Suppressor macrophage (primary cell): ENCODE measurements at places on chromosomes 5 and 9.

- DNase-seq, result no peak
Observed at GRCh38 chr5:59559847-59560246, 333.7 kb downstream of the PDE4D start.

GRCh38 chr9:3014178-3014577, 170.3 kb upstream of the PUM3 start:
- DNase-seq, result no peak

- DNase-seq, result no peak
Observed at GRCh38 chr5:102719886-102720285, 35.2 kb upstream of the PAM start.

- DNase-seq, result no peak
Observed at GRCh38 chr5:10272053-10272874, 22.2 kb downstream of the CCT5 start.

GRCh38 chr9:135297456-135298075, 182.0 kb upstream of the PPP1R26 start:
- DNase-seq, result no peak

GRCh38 chr5:140549237-140550144, 2.0 kb downstream of the EIF4EBP3 start:
- DNase-seq, result peak; percentile 95

DNA sequence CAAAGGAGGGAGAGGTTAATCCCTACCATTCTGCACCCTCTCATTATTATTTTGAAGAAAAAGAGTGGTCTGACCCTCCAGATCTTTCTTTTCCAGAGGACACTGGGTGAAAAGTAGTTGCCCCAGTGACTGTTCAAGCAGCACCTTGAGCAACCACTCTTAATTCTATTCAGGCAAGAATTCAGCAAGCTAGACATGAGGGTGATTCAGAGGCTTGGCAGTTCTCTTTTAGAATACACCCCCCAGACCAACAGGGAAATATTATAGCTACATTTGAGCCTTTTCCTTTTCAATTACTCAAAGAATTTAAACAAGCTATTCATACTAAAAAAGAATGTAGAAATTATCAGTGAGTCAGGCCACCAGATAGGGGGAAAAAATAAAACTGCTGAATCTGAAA, 178.3 kb downstream of the MRPS30 start:
- DNase-seq, result no peak

DNA sequence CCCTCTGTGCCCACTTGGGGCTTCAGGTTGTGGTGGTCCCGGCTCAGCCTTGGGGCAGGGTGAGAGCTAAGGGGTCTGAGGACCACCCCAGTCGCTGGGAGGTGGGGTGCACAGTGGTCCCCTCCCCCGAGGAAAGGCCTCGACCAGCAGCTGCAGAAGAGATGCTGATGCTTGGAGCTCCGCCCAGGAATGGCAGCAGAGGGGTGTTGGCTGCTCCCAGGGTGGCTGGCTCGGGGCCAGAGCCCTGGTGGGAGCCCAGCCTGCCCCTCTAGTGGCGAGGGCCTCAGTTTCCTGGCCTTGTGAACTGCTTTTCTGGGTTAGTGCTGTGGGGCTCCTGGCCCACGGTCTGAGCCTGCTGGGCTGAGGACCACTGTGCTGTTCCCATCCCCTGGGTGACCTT, 1.2 kb downstream of the DIPK1B start:
- DNase-seq, result no peak

DNA sequence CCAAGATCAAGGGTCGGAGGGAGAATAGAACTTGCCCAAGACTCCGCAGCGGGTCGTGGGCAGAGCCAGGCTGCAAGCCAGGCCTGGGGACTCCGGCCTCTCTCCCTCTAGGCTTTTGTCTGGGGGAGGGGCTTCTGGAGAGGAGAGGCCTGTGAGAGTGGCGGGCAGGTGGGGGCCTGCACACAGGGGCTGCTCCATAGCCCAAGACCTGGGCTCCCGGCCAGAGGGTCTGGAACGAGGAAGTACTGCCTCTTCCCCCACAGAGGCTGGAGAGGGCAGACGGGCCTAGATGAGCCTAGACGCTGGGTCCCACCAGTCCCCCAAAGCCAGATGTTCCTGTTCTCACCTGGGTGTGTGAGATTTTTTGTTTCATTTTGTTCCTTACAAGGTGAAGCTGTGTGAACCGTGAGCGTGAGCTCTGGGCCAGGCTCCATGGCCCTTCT, 5.2 kb upstream of the ST6GALNAC6 start:
- DNase-seq, result peak; percentile 59

DNA sequence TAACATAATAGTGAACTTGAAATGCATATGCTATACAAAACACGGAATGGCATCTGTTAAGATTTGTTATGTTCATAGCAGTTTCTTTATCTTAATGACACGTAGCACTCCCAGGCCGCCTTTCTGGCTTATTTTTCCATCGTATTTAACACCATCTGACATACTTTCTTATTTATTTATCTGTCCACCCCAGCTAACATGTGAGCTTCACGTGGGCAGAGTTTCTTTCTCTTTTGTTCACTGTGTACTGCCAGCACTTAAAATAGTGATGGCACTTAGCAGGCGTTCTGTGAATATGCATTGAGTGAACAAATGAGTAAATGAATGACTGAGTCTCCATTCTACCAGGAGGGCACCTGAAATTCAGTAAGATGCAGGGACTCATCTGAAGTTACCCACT, 29.4 kb upstream of the SYNPO start:
- no peak for DNase-seq

DNA sequence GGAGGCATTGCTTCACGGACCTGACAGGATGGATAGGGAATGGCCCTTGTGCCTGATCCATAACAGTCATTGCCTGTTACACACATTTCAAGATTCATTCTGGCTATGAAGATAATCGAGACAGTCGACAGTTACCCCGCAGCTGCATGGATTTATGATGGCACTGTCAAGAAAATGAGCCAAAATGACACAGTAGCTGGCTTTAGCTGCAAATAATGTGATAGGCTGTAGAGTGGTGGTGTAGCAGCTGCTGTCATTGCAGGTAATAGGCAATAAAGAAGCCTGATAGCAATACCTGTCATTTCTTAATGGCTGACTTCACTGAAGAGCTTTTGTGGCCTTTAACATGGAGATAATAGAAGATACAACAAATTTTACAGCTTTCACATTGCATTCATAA, 1085.2 kb upstream of the ARRDC3 start:
- no peak for DNase-seq

DNA sequence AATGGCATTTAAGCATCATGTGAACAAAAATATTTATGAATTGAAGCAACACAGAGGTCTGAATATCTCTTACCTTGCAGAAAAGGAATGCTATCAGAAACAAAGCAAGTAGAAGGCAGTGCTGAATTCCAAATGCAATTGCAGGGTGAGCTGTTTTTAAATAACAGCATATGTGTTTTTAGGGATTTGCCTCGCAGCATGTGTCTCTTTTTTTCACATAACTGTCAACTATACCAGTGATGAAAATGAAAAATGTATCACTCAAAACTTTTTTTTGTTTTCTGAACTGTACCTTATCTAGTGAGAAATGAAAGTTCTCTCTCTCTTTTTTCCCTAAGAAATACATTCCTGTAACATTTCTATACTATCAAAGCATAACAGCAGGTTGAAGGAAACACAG, 21.2 kb downstream of the CDH10 start:
- DNase-seq, result no peak

- no peak for DNase-seq
Observed at GRCh38 chr5:83050723-83051340, 26.4 kb downstream of the TMEM167A start.
